Stimulated activated CD4-positive, alpha-beta T cell treated with anti-CD3 and anti-CD28 coated beads, Interleukin-15, amount 100 ng/mL, for 1 hour (primary cell): ENCODE measurements at places on chromosomes 2 and 18.

DNA sequence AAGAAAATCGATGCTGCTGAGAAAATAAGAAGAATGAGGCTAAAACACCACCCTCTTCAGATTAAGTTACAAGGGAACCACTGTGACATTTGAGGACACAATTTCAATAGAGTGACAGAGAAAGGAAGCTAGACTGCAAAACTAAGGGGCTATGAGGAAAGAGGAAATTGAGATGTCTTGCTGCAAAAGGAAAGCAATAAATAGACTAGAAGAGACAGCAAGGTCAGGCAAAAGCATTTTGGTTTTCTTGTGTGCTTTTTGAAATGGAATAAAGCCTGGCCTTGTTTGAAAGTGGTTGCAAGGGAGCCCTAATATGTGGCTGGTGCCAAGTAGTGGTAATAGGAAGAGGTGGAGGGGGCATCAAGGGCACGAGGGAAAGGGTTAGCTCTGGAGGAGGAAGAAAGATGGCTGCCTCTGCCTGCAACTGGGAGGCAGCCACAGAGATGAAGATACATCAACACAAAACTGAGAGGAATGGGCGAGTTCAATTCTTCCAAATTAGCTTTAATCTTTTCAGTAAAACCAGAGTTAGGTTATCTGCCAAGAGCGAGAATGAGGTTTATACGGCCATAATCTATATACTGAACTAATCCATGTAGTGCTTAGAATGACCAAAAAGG lies 1.2 kb upstream of the MRO start:
- DNase-seq = no peak

DNA sequence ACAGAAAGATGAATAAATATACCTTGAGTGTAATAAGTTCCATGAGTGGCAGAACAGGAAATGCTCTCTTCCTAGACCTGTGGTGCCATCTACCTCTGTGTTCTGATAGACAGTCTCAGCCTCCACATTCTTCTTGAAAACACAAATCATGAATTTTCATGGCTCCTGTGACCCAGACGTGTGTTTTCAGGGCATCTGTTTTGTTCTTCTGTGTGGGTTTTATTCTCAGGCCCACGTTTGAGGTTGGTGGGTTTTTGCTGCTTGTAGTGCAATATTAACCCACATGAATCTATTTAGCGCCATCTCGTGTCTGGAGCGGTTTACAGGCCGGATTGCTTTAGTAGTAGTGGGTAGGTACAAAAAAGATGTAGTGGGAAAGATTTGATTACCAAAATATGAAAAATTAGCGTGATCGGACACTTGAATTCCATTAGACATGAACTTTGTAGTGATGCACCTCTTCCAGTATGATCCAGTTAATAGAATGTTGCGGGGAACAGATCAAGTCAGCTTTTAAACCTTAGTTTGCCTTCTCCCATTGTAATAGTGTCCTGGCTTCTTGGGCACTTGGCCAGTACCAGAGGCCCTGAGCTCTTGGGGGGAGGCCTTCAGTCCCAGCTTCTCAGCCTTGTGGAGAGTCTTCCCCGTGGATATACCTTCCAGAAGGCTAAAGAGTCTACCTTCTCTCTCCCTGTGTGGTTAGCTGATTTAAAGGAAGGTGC lies 256.5 kb downstream of the TPGS2 start:
- DNase-seq = no peak

DNA sequence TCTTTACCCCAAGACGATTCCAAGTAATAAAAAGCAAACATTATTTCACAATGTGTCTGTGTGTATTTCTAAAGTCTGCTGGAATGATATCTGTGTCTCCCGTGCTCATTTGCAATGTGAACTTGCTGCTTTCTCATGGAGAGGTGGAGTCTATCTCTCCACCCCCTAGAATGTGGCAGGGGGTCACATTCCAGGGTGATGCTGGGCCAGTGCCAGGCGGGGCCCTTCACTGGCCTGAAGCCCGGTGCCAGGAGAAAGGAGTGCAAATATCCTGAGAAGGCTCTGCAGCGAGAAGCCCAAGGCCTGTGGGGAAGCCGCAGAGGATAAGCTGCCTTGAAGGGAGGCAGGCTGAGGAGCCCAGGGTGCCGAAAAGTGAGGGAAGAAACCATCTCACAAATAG lies 26.8 kb upstream of the LDLRAD4 start:
- DNase-seq = no peak

- no peak for DNase-seq
Observed at GRCh38 chr2:111905990-111906735, 7.8 kb downstream of the MERTK start.

DNA sequence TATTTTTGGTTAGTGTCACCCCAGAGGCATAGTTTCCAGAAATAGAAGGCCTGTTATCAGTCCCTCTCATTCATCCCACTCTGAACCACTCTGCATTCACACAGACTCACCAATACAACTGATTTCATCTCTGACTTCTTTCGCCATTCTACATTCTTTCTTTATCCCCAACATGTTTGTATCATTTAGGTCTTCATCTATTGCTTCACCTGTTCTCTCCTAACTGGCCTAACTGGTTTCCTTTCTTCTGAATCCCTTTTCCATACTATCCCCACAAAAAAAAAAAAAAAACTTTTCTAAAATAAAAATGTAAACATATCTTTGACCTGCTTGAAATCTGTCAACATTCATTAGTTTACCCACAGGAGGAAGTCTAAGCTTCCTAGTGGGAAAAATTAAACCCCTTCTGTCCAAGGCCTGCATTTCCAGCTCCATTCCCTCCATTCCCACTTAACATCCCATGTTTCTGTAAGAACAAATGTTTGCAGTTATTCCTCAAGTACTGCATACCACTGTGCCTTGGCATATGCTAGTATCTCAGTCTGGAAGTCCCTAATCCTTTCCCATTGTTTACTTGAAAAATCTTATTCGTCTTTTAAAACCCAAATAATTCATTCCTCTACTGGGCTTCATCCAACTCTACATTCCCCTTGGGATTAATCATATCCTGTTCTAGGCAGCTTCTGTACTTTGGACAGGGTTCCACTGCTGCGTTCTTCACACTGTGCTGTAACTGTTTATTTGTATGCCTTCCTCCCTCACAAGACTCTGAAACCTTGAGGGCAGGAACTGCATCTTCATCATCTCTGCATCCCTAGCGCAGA lies 68.5 kb downstream of the FIGN start:
- no peak for DNase-seq
